ENCODE measurements at places on chromosomes 6 and 20.

DNA sequence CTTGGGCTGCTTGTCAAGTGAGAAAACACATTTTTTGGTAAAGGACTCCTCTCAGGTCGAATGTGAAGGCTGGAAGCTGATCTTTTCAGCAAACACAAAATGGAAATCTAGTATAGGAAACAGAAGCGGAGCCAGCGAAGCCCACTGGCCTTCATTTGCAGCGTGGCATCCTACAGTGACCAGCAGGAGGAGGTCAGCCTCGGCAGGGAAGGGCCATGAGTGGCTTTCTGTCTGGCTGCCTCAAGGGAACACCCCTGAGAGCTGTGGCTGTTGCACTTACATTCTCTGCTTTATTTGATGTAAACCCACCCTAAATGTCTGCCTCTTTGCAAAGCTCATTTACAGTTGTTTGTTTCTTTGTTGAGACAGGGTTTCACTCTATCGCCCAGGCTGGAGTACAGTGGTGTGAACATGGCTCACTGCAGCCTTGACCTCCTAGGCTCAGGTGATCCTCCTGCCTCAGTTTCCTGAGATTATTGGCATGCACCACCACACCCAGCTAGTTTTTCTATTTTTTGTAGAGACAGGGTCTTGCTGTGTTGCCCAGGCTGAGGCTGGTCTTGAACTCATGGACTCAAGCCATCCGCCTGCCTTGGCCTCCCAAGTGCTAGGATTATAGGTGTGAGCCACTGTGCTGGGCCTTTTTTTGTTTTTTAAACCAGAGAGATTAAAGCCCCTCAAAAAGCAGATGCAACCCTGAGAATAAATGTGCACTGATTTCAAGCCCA lies 322.0 kb upstream of the SOX4 start:
- no peak for DNase-seq

GRCh38 chr20:57476084-57476526 lies 48.8 kb downstream of the CTCFL start:
- DNase-seq = no peak

DNA sequence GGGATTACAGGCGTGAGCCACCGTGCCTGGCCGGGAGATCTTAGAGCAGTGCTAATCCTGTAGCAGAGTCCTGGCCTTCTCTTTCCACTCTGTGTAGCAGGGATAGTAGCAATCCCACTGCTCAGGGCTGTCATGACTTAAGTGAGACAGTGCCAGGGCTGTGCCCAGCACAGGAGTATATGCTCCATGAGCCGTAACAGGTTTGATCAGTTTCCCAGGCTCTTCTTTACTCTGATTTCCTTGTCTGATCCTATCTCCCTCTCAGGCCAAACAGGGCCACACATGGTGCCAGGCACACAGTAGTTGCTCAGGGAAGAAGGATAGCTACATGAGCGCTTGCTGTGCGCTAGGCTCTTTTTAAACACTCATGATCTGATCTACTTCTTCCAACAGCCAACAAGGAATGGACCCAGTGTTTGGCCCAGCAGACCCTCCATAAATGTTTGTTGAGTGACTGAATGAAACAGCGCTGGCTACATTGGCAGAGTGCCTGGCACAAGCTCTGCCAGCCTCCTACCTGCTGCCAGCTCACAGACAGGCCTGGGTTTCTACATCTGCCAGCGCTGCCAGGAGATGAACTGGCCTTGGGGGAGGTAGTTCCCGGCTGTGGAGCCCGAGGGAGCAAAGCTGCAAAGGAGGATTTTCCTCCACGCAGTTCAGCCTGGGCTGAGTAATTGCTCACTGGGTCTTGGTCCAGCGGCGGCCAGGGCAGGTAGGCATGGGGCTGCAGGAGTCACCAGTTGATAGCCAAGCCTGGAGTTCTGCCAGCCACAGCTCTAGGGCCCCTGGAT lies 36.9 kb downstream of the SNAI1 start:
- DNase-seq = no peak

DNA sequence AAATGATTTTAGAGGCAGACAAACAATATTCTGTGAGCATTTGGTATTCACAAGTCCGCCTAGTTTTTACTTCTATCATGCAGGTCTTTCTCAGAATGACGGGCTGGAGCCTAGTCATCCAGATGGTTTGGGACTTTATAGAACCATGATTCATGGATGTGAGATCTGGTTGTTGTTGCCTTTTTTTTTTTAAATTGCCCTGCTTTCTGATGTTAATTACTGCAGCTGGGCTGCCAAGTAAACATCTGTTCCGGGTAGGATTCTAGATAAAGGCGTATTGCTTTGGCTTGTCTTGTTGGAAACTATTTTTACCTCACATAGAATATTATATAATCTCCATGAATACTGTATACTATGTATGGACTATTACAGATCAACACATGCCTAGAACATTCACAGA lies 58.1 kb downstream of the RNF217 start:
- DNase-seq = no peak

DNA sequence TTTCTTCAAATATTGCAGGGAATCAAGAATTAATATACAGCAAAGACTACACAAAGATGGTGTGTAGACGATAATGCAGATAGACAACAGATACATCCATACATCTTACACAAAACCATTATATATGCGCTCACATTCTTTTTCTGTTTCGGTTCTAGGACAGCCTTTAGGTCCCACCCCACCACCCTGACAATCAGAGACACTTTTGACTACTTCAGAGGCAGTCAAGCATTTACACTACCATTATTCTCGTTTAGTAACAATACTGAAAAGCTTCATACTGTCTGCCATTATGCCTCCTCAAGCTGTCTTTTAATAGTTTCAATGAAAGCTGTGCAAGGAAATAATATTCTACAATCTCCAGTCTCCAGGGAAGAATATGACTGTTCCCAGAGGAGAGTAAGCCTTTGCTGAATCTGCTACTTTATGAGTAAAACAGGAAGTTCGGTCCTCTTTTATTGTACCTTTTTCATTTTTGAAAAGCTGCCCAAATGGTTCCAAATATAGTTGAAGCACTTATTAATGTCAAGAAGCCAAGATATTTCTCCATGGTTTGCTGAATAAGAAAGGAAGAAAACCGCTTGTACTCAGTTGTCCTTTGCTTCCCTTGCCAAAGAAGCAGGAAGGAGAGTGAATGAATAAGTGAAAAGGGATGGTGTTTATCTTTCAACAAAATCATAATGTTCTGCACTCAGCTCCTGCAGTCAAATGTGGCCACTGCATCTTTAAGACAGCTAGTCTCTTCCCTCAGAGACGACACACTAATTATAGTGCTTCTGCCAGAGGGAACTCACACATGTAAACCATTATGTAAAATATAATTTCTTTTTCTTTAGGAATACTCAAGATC lies 468.3 kb downstream of the CDC5L start:
- no peak for DNase-seq

DNA sequence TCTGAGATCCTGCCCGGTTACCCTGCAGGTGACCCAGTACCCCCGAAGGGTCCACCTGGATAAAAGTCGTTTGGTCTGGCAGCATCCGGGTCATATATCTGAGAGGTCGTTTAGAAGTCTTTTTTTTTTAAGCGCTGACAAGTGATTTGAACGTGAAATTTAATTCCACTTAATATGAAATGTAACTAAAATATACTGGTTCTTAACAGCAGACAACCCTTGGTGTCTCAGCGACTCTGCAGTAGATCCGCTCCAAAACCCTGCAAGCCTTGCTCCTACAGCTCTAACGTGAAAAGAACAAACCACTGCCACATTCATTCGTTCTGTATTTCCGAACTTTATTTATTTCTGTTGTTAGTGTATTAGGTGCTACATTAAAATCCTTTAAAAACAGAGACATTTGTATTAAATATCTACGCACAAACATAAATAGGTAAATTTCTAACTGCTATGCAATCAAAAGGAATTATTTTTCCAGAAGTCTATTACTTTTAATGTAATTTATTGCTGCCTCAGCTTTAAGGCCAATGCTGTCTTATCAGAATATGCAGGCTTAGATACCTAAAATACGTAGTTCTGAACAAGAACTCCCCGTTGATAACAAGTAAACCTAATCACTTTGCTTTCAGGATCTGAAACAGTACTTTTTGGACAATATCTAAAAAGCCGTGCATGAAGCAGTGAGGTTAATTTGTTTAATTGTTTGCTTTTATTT lies 33.5 kb upstream of the TCF21 start:
- no peak for DNase-seq

All from NCI-H2227 treated with DMSO at 0.1 percent for 48 hours (cell line).